ENCODE measurements at places on chromosomes 3 and 15.

GRCh38 chr3:67388738-67389137 is 265.7 kb downstream of the SUCLG2 start:
- DNase-seq, result no peak

GRCh38 chr15:86159468-86159867 is 79.8 kb downstream of the AGBL1 start:
- DNase-seq, result no peak

- no peak for DNase-seq
These were observed 75.1 kb downstream of the LINGO1 start for GRCh38 chr15:77557564-77557963.

- no peak for DNase-seq
These were observed 561.6 kb downstream of the ZBBX start for GRCh38 chr3:166818464-166818863.

GRCh38 chr3:9687514-9687913 is 16.1 kb upstream of the CPNE9 start:
- DNase-seq, result no peak

DNA sequence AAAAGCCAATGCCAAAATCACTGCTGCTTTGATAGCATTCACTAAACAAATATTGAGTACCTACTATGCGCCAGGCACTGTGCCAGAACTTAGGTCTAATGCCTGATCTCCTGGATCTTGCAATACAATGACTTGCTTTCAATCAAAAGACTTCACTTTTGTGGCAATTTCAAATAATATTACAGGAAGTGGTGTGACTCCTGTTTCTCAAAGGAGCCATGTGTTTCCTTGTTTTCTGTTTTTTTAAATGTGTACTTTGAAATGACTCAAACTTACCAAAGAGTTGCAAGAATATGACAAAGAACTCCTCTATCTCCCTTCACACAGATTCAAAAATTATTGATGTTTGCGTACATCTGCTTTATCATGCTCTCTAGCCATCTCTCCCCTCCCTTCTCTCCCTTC is 18.3 kb downstream of the OSBPL10 start:
- DNase-seq, result no peak

- DNase-seq, result no peak
These were observed 1.9 kb downstream of the LRIG1 start for GRCh38 chr3:66498687-66499621.

- DNase-seq, result no peak
These were observed 228.2 kb upstream of the ZPLD1 start for GRCh38 chr3:102206511-102207031.

- DNase-seq, result no peak
These were observed 68.9 kb upstream of the DCLK3 start for GRCh38 chr3:36833160-36833814.

DNA sequence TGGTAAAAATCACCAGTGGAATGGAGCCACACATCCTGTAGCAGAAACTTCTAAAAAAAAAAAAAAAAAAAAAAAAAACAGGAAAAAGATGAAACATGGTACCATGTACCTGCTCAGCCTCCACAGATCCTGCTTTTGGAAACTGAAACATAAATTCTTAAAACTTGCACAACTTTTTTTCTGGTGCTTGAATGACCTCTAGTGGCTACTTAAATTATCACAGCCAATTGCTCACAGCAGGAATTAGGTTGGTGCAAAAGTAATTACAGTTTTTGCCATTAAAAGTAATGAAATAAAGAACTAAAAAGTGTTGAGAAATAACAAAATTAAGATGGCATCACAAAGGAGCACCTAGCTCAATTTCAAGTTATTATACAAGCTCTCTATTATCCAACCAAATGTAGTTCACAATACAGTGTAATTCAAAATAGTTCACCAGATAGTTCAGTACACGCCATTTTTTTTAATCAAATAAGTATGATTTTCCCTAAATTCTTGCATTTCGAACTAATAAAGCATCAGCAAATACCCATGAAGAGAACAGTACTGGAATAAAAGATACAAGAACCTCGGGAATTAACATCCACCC is 80.6 kb downstream of the ULK4 start:
- DNase-seq, result no peak

DNA sequence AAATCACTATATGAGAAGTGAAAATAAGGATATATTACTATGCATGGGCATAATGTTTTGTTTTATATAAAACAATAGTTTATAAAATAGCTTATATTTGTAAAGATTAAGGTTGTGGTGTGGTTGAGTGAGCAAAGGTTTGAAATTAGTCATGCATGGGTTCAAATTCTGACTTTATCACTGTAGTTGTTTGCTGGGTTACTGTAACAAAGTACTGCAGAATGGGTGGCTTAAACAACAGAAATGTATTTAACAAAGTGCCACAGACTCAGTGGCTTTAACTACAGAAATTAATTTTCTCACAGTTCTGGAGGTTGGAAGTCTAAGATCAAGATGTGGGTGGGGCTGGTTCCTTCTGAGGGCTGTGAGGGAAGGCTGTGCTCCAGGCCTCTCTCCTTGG is 184.8 kb upstream of the THRB start:
- no peak for DNase-seq

Data from activated CD4-positive, alpha-beta T cell treated with anti-CD3 and anti-CD28 coated beads, Interleukin-2, amount 50 U/mL, for 1 hour (primary cell).